ENCODE measurements at places on chromosomes 6 and 20.

DNA sequence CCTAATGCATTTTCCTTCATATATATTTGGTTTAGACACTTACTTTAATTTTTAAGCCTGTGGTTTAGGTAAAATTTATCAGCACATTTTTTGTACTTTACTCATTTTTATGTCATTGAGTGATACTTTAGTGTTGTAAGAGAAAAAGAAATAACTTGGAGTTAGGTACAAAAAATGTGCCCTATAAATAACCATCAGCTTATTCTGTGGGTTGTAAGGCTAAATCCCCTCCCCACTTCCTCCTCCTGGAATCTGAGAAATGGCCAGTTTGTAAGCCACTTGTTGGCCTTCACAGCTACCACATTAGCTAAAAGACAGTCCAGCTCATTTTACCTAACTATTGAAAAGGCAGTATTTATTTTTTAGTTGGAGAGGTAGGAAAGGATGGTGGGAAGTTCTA is 576.3 kb downstream of the PKHD1 start:
- DNase-seq, result no peak

- DNase-seq, result no peak
Observed at GRCh38 chr20:57663681-57664451, 43.6 kb upstream of the ZBP1 start.

GRCh38 chr6:115612796-115613479 is 447.8 kb downstream of the FRK start:
- no peak for DNase-seq

DNA sequence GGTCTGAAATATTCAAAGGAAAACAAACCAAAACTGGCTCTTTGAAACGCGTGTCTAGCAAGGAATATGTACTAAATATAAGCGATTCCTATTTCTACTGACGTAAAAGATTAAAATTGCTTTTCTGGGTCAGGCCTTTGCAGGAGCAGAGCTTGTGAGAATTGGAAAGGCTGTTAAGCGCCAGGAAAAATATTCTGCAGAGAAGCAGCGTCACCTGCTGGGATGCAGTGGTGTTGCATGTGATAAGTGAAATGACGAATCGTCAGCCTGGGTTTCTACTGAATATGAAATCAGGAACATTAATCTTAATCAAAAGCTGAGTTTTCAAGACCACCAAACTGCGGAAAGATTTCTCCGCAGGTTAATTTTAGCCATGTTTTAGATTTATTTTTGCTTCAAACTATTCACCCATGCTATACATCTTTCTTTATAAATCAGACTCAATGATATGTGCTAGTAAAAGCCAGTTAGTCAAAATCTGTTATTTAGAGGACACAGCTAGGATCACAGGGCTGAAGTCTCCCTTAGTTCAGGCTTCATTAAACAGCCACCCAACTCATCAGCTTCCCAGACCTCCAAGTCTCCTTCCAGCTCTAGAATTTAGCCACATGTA is 67.4 kb downstream of the ALDH8A1 start:
- no peak for DNase-seq

DNA sequence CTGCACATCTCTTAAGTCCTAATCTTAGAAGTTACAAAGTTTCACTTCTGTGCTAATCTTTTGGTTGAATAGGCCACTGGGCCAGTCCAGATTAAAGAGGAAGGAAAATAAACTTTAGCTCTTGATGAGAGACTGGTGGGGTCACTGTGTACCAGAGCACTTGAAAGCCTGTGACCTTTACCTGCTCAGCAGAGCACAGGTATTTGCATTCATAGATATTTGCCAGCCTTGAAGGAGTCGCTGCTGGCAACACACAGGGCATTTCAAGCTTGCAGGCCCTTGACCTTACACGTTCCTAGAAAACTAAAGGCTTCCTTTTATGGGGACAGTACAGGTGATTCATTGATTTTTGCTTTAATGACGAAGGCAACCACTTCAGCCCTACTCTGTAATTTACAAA is 108.4 kb upstream of the SLC22A23 start:
- no peak for DNase-seq

GRCh38 chr6:53669592-53669991 is 4.0 kb upstream of the KLHL31 start:
- no peak for DNase-seq

- DNase-seq, result no peak
Observed at GRCh38 chr6:99446076-99446475, 21.0 kb upstream of the PNISR start.

GRCh38 chr6:3001773-3002293 is 2.1 kb downstream of the NQO2 start:
- DNase-seq, result no peak

DNA sequence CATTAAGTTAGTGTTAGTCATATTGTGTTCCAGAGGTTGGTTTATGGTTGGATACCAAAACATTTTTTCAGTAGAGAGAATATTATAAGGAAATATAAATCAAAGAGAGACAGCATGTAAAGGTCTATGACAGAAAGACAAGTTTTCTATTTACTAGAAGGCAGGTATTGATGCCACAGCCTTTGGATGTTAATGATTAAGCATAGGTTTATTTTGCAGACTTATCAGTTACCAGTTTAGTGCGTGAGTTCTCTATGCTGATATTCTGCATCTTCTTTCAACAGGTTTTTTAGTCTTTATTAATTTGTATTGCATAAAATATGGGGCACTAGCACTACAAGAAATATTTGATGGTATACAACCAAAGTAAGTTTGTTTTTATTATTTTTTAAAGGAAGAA is 45.6 kb downstream of the CSE1L start:
- no peak for DNase-seq

DNA sequence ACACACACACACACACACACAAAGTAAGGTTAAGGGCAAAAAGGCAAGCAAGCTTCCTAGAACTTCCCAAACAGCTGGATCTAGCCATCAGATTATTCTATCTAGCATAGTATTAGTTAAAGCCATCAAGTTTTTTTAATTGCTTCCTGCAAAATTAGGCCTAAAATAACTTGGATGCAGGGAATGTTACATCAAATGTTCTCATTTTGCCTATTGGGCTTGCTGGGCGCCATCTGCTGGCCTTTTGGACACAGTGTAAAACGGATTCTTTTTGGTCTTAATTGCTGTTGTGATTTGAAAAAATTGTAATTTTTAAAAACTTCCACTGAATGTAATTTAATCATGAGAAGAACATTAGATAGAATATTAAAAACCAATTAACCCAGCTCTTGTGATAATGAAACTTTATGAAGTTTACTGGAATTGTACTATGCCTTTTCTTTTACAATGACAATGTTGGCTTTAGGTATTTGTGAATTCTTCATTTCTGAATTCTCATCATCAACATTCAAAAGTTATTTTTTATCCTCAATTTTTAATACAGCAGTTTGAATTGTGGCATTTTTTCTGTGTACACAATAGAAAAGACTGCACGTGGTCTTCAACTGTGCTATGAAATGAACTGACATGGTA is 6.8 kb downstream of the MKKS start:
- DNase-seq, result no peak

GRCh38 chr6:115945306-115945705 is 115.4 kb downstream of the FRK start:
- DNase-seq, result no peak

- no peak for DNase-seq
Observed at GRCh38 chr6:95805699-95806098, 210.1 kb upstream of the FUT9 start.

GRCh38 chr6:89146718-89147700 is 1.2 kb downstream of the PM20D2 start:
- DNase-seq, result no peak

DNA sequence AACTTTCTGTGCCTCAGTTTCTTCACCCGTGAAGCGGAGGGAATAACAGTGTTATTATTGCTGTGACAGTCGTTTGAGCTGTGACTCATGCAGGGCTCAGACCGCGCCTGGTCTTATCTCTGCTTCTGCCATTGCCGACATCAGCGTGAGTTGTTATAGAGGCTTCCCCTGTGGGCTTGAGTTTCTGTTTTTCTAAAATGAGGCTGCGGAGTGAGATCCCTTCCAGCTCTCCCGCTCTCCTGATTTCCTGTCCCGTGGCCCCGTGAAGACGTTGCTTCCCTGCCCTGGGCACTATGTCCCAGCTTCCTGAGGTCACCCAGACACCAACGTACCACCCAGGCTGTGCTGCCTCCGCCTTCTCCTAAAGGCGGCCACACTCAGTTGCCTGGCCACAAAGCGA is 278.5 kb downstream of the BMP7 start:
- no peak for DNase-seq

GRCh38 chr6:18293076-18293904 is 29.0 kb upstream of the DEK start:
- no peak for DNase-seq

DNA sequence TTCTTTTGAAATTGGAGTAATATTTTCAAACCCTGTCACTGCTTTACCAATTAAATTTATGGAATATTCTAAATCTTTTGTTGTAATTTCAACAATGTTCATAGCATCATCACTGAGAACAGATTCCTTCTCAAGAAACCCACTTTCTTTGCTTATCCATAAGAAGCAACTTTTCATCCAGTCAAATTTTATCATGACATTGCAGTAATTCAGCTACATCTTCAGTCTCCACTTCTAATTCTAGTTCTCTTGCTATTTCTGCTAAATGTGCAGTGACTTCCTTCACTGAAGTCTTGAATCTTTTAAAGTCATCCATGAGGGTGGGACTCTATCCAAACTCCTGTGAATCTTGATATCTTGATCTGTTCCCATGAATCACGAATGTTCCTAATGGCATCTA is 132.4 kb downstream of the INSM1 start:
- DNase-seq, result no peak

- DNase-seq, result no peak
Observed at GRCh38 chr6:65072500-65072899, 634.5 kb downstream of the EYS start.

GRCh38 chr6:11724286-11724685 is 54.3 kb downstream of the ADTRP start:
- DNase-seq, result no peak

DNA sequence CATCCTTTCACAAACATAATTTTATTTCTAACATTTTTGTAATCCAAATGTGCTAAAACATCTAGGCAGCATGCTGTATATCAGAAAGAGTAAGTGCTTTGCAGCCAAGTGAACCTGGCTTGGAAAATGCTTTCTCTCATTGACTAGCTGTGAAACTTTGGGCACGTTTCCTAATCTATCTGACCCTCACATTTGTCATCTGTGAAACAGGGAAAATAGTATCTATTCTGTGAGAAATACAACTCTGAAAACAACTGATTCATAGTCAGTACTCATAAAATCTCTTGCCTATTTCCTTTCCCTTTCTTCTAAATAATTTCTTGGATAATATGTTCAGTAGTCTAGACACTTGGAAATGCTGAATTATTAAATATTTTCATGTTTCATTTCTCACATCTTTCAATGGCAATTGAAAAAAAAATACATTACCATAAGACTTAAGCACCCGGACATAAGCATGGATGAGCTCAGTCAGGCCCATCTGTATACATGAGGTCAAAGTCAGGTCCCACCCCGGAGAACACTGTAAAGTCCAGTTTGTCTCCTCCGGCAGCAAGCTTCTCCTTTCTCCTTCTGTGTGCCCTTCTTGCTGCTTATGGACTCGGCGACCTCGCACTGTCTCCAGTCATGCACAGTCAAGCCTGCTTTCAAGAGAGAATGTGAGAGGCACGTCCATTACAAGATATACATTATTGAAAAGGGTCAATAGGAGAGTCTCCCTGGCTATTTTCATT is 455.0 kb upstream of the SOX4 start:
- DNase-seq, result no peak

DNA sequence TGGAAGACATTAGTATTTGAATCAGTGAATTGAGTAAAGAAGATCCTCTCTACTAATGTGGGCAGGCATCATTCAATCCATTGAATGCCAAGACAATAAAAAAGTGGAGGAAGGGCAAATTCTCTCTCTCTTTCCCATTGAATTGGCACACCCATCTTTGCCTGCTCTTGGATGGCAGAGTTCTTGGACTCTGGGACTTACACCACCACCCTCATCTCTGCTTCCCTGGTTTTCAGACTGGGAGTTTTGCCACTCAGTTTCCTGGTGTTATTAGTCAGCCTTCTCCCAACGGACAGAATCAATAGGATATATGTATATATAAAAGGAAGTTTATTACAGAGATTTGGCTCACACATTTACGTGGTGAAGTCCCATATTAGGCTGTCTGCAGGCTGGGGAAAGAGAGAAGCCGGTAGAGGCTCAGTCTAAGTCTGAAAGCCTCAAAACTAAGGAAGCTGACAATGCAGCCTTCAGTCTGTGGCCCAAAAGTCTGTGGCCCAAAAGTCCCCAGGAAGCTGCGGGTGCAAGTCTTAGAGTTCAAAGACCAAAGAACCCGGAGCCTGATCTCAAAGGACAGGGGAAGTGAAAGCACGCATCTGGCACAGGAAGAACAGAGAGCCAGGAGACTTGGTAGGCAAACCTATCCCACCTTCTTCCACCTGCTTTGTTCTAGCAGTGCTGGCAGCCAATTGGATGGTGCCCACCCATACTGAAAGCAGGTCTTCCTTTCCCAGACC is 64.4 kb downstream of the SMPDL3A start:
- DNase-seq, result no peak

DNA sequence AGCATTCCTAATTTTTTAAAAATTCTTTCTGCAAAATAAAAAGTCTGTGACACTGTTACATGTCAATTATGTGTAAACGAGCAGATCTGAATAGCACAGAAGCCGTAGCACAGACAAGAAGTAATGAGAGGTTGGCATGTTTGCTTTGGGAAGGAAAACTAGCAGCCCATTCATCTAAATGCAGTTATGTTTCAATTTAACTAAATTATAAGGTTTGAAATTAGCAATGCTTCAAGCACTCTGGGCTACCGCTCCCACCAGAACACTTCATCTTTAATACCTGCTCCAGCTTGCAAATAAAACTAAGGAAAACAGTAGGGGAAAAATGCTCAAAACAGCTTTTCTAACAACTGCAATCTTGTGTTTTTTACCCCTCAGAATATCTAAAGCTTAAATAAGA is 73.9 kb downstream of the PTPRK start:
- DNase-seq, result no peak

DNA sequence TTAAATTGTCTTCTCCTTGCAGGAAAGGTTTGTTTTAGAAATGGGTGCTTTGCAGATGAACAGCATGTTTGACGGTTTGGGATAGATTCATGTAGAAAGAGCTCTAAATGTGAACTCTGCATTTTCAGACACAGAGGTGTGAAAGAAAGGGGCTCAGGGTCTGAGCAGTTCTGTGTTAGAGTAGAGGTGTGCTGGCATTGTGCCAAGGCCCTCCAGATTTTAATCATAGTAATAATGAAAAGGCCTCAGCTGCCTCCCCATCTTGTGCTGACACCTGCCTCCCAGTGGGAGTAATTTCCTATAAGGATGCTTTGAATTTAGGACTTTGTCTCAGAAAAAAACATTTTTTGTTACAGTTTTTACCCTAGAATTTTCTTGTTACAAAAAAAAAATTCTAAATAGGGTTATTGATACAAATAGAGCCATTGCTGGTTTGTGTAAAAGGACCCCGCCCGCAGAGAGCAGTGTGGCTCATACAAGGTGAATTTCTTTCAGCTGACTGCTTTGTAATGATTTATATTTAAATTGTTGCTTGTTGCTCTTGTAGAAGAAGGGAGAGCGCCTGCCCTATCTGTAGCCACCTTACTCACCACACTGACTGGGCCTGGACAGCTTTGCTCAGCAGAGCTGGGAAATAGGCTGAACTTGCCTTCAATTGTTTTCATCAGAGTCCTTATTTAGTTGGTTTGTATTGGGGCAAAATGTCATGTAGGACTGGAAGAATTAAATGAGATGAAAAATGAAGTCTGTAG is 294.5 kb downstream of the ZFAND3 start:
- DNase-seq, result no peak
